ENCODE measurements at places on chromosomes 1 and 21. TPM values are rescaled to one million over a fixed set of nuclear protein-coding genes. Genes with fewer than 3 reads are reported as not detected.

The LCA5L gene
- 0.80 TPM for total RNA-seq

DNA sequence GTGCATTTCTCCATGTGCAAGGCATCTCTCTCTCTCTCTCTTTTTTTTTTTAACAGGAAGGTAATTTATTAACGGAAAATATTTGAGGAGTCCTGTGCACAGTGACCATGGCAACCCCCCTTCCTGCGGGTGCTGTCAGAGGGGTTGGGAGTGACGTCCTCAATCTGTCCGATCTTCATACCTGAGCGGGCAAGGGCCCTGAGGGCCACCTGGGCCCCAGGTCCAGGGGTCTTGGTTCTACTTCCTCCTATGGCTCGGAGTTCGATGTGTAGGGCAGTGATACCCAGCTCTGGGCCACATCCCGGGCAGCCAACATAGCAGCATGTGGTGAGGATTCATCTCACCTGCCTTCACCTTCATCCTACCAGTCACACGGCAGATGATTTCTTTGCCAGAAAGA lies 11.0 kb downstream of the MAPKAPK2 start:
- H3K27me3 ChIP-seq = no peaks in the 10 kb centered on the region
- peaks cover 100% of the 10 kb centered on the region for H3K4me1 ChIP-seq
- DNase-seq = no peak
- H3K4me3 ChIP-seq = no peak overlapping the region
- H3K36me3 ChIP-seq = peaks cover 8% of the 10 kb centered on the region

DNA sequence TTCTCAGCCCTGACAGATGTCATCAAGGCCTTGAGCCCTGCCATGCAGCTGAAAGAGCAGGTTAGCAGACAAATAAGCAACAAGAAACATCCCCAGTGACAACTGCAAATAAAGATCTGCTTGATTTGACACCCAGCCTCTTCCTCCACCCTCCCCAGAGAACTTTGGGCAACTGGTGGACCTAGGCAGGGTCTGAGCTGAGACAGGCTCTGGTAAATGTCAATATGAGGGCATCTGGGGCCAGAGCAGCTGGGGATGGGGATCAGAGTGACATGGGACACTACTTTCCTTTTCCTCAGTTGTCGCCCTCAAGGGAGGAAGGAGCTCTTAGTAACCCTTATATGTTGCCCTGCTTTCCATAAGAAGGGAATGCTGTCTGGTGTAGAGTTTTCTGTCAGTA lies 544.1 kb downstream of the NEGR1 start:
- no peaks in the 10 kb centered on the region for H3K4me1 ChIP-seq
- H3K4me3 ChIP-seq = no peak overlapping the region
- no peak for DNase-seq
- H3K36me3 ChIP-seq = no peaks in the 10 kb centered on the region
- H3K27me3 ChIP-seq = no peaks in the 10 kb centered on the region

- DNase-seq = no peak
- H3K27me3 ChIP-seq = no peaks in the 10 kb centered on the region
- H3K4me1 ChIP-seq = peaks cover 35% of the 10 kb centered on the region
- H3K4me3 ChIP-seq = no peak overlapping the region
- no peak overlapping the region for H3K27ac ChIP-seq
- no peaks in the 10 kb centered on the region for H3K36me3 ChIP-seq
Observed at GRCh38 chr1:220565670-220566069, 37.7 kb downstream of the MARK1 start.

The DIO1 gene
- total RNA-seq = not detected

GRCh38 chr1:46173361-46173856 lies 1.5 kb upstream of the TSPAN1 start:
- no peak for DNase-seq
- peak overlapping the region; percentile 80 for H3K27ac ChIP-seq
- H3K27me3 ChIP-seq = no peaks in the 10 kb centered on the region
- no peaks in the 10 kb centered on the region for H3K36me3 ChIP-seq
- peak overlapping the region; percentile 12 for H3K4me3 ChIP-seq
- peaks cover 70% of the 10 kb centered on the region for H3K4me1 ChIP-seq

DNA sequence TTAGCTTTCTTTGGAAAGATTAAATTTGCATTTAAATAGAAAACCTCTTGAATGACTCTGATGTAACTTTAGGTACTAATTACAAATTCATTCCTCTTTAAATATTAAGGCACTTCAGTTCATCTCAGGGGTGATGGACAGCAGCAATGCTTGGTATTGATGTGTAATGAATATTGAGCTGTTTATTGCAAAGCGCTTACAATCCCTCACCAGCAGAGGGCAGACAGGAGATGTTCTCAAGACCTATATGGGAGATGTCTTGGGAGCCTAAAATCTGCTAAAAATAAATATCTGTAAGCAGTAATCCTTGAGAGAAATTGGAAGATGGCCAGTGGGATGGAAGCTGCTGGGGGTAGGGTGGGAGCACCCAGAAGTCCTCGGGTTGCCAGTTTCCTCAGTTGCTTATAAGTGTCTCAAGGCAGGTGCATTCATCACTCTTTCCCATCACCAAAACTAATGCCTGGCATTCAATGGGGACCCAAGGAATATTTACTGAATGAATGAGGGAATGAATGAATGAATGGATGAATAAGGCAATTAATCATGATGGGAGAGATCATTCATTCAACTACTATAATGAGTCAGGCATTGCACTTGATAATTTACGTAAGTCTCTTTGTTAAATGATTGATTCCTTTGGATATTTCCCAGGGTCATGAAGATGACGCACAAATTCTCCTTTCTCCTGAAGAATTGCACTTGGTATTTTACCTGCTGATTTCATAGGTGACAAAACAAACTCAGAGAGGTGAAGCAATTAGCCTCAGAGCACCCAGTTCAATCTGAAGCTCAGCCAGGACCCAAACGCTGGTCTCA lies 2.3 kb downstream of the KLHDC8A start:
- H3K4me3 ChIP-seq = no peak overlapping the region
- no peak for DNase-seq
- H3K27ac ChIP-seq = no peak overlapping the region
- no peaks in the 10 kb centered on the region for H3K36me3 ChIP-seq

GRCh38 chr1:41496080-41497055 lies 11.9 kb upstream of the EDN2 start:
- DNase-seq = peak; percentile 92
- H3K27me3 ChIP-seq = no peaks in the 10 kb centered on the region
- H3K4me3 ChIP-seq = peak overlapping the region; percentile 58
- peaks cover 62% of the 10 kb centered on the region for H3K4me1 ChIP-seq

DNA sequence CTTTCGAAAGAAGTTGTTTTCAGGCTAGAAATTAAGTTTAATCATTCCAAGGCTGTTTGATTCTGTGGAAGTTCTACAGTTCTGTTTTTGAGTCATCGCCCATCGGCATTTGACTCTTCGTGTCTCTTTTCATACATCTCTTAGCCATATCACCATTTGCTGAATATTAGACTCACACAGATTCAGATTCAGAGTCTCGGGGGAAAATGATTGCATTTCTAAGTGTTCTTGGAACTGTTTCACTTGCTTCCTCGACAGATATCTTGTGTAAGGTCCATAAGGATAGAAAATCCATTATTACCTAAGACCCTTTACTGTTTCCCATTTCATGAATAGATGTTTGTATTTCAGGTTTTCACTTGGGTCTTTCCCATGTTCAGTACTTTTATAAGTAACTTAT lies 237.0 kb upstream of the SGIP1 start:
- no peaks in the 10 kb centered on the region for H3K27me3 ChIP-seq
- no peak overlapping the region for H3K27ac ChIP-seq
- H3K4me1 ChIP-seq = peaks cover 30% of the 10 kb centered on the region

GRCh38 chr1:29789221-29789909 lies 553.0 kb downstream of the PTPRU start:
- peaks cover 88% of the 10 kb centered on the region for H3K27me3 ChIP-seq
- no peak overlapping the region for H3K27ac ChIP-seq
- H3K4me3 ChIP-seq = no peak overlapping the region
- DNase-seq = no peak
- H3K36me3 ChIP-seq = no peaks in the 10 kb centered on the region

Measured in left ventricle myocardium inferior (tissue), 1 donor.